ENCODE measurements at places on chromosomes 4 and X.

GRCh38 chr4:170990989-170991589, 822.1 kb upstream of the GALNTL6 start:
- DNase-seq = no peak

- no peak for DNase-seq
Observed at GRCh38 chr4:80560337-80560736, 224.8 kb downstream of the CFAP299 start.

- no peak for DNase-seq
Observed at GRCh38 chr4:8534611-8535010, 45.6 kb upstream of the GPR78 start.

DNA sequence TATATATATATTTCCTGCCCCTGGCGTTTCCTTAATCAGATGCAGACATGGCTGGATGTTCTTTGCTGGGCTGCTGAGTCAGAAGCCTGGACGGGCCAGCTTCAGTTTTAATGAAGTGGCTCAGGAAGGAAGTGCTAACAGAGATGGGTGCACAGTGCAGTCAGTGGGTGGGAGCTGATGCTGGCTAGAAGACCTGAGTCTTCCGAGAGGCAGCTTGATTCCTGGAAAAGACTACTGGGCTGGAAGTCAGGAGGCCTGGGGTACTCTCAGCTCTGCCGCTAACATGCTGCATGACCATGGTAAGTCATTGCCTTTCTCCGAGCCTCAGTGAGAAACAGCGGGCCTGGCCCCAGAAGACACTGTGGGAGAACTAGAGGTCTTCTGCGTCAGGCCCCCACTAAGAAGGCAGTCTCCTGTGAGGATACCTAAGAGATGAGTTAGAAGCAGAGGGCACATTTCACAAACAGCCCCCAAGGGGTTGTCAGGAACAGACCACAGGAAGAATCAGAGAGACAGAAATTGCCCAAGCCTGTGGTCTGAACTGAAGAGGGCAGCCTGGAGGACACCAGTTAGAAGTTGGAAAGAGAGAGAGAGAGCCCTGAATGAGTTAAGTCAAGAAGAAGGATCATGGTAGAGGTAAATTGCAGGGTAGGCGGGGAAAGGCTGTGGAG, 8.3 kb upstream of the CD40LG start:
- peak; percentile 10 for DNase-seq

DNA sequence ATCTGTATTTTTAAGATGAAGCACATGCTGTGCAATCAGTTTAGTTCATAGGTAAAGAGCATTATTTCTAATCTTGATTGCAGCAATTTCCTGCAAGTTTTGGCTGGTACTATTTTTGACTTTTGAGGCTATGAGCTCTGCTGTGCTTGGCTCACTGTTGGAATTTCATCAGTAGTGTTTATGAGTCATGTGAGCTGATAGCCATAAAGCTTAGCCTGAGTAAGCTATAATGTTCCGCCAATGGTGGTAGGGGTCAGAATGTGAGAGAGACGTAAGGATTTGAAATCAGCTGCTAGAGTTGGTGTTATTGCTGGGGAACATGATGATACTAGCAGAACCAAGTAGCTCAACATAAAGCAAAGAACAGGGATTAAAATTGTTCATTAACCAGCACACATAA, 590.9 kb upstream of the GNPDA2 start:
- DNase-seq = no peak

DNA sequence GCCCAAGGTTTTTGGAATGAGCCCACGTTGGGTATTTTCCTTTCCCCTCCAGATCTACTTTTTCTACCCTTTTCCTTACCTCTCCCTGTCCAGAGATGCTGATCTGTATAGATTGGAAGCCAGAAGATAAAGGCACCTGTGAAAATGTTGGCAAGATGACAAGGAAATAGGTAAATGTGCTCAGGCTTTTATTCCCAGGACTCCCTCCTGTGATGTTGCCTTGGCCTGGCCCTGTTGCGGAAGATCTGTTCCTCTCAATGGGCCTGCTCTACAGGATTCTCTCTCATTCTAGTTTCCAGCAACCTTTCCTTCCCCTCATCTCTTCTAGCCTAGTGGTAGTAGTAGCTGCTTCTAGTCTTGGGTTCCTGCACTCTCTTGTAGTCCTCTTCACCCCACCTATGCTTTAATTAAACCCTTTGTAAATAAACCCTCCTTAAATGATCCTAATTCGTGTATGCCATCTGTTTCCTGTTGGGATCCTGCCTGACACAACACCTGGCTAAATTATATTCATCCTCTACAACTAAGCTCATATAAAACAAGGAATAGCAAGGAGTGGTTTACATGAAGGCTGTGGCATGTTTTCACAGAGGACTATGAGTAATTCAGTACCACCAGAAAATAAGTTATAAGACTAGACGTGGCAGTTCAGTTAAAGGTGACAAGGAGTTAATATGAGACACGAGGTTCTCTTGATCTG, 95.7 kb upstream of the MAOA start:
- no peak for DNase-seq

GRCh38 chr4:28523681-28524190, 1663.1 kb downstream of the STIM2 start:
- DNase-seq = no peak

DNA sequence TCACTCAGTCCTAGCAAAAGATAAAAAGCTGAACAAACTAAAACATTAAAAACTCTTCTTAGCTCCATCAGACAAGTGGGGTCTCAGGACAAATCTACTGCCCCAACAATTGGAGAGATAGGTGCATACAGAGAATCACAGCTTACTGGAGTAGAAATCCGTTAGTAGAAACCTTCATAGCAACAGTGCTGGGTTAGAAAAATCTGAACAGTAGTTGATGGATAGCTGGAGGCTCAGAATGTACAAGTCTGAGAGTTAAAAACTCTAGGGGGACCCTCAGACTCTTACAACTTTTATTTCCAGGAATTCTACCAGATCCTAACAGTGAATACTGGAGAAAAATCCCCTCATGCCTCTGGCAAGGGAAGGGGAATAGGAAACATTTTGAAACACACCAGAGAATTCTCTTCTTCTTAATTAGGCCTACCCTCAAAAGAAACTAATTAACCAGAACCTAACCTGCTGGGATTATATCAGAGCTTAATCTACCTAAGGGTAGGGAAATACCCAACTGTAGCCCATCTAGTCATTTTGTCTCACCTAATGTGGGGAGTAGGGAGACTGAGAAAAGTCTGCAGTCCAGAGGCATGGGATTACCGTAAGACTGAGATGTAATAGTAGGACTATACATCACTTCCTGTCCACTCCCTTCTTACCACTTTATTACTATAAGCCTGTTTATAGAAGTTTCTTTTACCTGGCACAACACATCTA, 165.0 kb upstream of the CTSO start:
- no peak for DNase-seq
